A549 (cell line): ENCODE measurements at places on chromosomes 2 and 18.

GRCh38 chr18:44883671-44884070 lies 203.0 kb downstream of the SETBP1 start:
- DNase-seq: no peak

DNA sequence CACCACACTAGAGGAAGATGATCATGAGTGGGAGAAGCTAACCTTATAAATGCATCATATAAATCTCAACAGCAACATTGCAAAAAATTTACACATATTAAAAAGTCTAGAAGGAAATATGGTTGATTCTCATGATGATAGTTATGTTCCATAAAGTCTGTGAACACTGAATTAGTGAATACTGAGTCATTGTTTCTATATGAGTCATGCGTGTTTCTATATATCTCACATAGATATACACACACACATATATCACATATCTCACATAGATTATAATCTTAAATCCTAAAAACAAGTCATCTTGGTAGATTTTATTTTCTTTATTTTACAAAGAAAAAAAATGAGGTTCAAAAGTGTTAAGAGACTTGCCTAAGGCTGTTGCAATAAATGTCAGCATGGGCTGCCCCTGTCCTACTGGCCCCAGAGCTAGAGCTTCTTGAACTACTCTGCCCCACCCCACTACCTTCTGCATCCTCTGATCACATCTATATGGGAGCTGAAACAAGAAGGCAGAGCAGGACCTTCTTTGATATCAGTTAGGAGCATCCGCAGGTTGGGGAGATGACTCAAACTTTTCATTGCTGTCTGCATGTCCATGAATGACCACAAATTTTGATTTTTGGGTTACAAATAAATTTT lies 81.8 kb upstream of the ADAM23 start:
- no peak for DNase-seq

DNA sequence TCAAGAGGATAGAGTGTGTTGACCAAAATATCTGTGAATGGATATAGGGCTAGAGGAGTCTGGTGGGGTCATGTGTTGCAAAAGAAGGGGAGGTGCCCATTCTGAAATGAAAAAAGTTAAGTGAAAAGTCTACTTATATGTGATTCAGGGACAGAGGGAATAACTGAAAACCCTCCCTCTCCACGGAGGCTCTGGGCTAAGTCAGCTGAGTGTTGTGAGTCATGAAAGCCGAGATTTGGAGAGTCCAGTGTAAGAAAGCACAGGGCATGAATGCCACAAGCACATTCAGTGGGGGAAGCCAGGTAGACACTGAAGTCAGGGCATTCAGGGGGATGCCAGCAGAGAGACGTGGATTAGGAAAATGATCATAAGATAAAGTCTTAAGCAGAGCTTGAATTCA lies 871.9 kb downstream of the TSN start:
- DNase-seq: no peak

GRCh38 chr2:174503161-174503809 lies 16.5 kb upstream of the GPR155 start:
- DNase-seq: no peak

DNA sequence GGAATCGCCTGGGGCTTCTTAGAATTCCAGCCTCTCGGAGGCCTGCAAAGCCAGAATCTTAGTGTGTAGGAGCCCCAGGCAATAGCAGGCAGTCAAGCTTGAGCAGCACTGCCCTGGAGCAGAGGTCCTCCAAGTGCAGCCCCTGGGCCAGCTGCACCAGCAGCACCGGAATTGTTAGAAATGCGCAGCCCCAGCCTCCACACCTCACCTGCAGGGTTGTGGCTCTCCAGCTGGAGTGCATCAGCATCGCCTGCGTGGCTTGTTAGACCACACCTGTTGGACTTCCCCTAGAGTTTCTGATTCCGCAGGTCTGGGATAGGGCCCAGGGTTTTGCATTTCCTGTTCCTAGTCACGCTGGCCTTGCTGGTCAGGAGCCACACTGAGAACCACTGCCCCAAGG lies 100.3 kb downstream of the ASAP2 start:
- no peak for DNase-seq

DNA sequence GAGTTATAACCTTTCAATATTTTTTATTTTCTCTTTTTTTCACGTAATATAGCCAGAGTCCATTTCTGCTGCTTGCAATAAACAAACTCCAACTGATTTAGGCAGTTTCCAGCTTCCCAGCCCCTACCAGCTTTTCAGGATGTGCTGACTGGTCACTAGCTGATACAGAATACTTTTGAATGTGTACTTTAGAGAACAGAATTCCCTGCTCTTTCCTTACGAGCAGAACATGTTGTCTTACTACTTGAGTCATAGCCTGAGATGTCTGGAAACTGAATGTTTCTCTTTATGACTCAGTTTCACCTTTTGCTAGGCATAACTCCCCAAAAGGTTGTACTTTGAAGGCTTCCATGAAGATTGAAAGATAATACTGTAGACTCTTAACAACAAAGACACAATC lies 44.5 kb upstream of the KCNE4 start:
- DNase-seq: no peak

DNA sequence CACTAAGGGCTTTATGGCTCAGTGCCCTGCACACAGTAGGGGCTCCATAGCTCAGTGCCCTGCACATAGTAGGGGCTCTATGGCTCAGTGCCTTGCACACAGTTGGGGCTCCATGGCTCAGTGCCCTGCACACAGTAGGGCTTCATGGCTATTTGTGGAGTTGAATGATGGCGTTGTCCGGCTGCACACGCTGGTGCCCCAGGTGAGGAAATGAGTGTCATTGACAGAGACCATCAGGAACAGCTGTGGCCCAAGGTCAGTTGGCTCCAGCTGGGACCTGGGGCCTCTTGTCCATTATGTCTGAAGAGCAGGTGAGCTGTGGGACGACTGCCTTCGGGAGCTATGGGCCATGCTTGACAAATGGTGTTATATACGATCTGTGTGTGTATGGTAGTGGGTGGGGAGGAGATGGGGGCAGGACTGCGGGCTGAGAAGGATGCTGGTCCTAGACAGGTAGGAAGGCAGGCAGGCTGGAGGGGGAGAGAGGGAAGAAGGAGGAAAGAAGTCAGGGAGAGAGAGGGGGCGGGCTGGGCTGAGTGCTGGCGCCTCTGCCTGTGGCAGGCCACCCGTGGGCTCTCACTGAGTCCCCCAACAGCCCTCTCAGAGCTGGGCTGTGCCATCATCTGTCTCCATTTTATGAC lies 130.6 kb downstream of the CLIP4 start:
- DNase-seq: peak; percentile 22

DNA sequence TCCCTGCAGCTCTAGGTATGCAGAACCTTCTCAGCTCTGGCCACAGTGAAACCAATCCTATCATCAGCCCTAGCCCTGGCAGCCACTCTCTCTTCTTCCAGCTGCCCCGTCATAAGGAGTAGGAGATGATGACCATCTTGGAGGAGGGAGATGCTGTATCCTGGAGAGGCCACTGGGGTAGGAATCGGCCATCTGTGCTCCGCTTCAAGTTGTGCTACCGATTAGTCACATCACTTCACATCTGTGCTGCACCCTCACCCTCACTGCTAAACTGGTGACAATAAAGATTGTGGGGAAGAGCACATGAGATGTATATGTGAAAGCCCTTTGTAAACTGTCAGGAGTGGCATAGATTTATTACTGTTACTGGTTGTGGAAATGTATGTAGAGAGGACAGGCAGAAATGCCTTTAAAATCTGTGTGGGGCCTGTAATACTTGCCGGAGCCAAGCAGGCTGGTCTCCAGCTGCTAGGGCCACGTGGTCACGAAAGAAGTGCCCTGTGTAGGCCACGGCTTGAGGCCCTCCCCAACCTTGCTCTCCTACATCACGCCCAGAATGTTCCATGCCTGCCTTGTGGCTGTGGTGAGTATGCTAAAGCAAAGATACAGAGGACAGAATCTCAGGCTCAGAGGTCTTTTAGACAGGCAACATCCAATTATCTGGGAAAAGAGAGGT lies 236.8 kb downstream of the CLIP4 start:
- DNase-seq: no peak
